ENCODE measurements at places on chromosomes 1 and 21.

GRCh38 chr1:110100335-110100734, 11.9 kb upstream of the UBL4B start:
- no peak for DNase-seq

DNA sequence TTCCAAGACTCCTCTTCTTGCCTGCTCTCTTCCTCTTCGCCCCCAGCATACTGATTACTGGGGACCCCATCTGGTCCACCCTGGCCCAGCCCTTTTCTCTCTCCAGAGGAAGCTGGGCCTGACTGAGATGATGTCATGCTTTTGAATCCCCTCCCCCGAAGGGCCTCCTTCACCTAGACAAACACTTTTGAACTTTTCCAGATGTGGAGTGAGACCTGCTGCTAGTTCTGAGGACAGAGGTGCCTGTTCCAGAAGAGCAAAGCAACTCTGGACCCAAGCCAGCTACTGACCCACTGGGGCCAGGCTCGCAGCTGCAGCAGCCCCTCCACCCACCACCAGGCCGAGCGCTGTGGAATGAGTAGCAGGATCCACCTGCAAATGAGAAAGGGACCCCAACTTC, 8.4 kb downstream of the CD34 start:
- DNase-seq: no peak

GRCh38 chr1:229271448-229272159, 693 bp downstream of the RAB4A start:
- DNase-seq: no peak

- no peak for DNase-seq
Observed at GRCh38 chr1:70675737-70676156, 264.7 kb downstream of the CTH start.

DNA sequence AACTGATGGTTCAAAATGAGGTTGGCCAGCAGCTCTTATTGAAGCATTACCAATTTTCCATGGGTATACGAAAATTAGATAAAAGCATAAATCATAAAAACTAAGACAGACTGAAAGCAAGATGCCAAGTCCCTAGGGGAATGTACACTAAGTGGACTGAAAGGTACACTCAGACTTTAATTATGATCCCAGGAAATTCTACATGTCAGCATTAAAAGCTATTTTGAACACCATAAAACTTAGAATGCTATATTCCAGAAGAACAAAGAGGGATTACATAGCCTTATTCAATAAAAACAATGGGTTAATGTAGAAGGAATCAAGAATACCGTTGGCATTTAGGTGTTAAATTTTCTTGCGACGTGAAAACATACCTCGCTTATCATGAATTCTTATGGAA, 558.5 kb downstream of the LRRIQ3 start:
- no peak for DNase-seq

- no peak for DNase-seq
Observed at GRCh38 chr1:21814981-21815582, 3.0 kb downstream of the LDLRAD2 start.

DNA sequence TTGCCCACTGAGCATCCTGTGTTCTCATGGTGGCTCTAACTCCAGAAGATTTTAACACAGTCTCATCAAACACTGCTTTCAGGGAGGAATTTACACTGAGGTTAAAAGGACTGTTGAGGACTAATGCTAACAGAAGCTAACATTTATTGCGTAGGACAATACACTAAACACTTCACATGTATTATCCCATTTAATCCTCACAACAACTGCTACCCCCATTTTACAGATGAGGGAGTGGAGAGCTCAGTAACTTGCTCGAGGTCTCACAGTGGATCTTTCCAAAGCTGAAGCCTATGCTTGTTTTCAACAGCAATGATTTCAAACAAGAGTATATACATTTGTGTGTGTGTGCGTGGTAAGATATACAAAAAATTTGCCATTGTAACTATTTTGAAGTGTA, 13.9 kb downstream of the ATF3 start:
- no peak for DNase-seq

DNA sequence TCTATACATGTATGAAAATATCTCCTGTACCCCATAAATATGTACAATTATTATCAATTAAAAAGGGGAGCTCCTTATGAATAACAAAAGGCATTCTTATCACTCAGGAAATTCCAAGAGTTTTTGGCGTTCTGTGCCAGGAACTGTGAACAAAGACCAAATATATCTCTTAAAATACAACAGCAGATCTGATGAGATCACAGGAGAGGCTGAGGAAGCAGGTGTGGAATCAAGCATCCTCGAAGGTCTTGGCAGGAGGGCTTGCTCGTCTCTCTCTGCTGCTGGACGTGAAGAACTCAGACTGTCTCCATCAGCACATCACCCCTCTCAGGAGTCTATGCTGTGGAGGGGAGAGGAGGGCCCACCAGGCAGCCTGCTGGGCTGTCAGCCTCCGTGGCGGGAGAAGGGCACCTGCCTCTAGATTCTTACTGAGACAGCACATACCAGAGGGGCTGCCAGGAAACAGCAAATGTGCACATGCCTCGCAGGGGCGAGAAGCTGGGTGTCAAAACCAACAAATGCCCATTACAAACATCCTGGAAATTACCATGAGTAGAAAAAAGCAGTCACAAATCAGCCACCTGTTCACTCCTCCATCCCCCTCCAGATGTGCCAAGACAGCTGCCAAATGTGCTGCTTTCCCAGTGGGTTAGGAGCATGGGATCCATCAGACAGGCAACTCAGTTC, 30.8 kb upstream of the FAM89A start:
- no peak for DNase-seq

GRCh38 chr21:21165063-21165645, 166.9 kb downstream of the NCAM2 start:
- peak; percentile 77 for DNase-seq

DNA sequence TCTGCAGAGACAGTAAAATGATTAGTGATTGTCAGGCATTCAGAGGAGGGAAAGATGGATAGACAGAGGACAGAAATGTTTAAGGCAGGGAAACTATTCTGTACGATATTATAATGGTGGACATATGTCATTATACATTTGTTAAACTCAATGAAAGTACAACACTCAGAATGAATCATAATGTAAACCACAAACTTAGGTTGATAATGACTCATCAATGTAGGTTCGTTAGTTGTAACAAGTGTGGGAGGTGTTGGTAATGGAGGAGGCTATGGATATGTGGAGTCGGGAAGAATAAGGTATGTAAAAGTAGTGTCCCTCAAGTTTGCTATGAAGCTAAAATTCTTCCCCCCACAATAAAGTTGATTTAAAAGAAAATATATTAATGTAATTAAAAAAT, 455.0 kb downstream of the BRINP3 start:
- DNase-seq: no peak

GRCh38 chr1:113437554-113438341, 47.4 kb downstream of the MAGI3 start:
- DNase-seq: no peak

DNA sequence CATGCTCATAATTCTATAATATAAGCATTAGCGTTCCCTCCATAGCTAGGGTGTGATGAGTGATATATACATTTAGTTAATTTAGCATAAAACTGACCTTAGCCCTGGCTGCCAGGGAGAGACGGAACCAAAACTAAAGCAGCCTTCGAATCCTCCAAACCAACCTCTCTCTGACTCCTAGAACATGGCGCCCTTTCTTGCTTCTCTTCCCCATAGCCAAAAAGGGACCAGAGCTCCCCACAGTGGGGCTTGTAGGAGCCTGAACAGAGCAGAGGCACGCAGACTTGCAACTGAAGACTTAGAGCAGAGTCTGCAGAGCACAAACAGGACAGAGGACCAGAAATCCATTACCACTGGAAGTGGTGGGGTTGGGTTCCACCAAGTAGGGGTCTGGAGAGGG, 17.7 kb downstream of the IRF2BP2 start:
- DNase-seq: no peak

DNA sequence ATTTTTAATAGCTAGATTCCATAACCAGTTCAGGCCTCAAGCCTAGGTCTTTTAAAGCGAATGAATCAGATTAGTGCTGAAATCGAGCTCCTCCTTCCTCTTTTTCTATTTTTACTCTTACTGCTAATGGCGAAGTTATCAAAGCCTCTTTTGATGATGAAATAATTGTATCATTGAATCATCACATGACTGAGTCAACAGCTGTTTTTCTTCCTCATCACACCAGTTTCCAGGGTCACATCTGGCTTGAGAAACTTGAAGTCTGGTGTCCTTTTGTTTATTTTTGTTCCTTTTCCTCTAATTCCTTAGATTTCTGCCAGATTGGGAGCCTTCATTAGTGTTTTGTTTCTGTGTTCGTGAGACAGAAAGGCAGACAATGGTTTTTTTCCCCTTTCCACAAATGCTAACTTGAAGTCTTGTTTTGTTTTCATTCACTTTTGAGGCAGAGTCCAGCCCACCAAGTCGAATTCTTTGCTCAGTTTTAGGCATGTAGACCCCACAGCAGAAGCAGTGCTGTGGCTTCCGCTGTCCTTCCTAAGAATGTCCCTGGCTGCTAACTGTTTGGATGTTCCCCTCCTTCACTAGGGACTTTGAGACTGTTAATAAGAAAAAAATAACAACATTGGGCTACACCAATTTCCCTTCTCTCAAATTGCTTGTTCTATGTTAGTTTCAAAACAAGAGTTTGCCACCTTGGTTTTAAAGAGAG, 51.9 kb upstream of the FMOD start:
- DNase-seq: peak; percentile 86

DNA sequence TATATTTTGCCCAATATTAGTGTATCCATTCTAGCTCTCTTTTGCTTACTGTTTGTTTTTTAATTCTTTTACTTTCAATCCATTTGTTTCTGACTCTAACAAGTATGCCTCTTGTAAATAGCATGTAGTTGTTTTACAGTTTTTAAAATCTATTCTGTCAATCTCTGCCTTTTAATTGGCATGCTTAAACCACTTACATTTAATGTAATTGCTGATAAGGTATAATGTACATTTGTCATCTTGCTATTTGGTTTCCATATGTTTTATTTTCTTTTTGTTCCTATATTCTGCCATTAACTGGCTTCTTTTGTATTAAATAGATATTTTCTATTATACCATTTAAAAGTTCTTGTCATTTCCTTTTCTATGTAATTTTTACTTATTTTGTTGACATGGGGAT, 16.2 kb upstream of the MAB21L3 start:
- no peak for DNase-seq

- DNase-seq: no peak
Observed at GRCh38 chr1:101260556-101261350, 23.9 kb downstream of the S1PR1 start.

GRCh38 chr21:27562303-27562702, 595.4 kb upstream of the ADAMTS5 start:
- no peak for DNase-seq
